ENCODE measurements at places on chromosomes 13 and 19.

- no peak for DNase-seq
Observed at GRCh38 chr19:41501854-41502253, 58.9 kb downstream of the ERICH4 start.

DNA sequence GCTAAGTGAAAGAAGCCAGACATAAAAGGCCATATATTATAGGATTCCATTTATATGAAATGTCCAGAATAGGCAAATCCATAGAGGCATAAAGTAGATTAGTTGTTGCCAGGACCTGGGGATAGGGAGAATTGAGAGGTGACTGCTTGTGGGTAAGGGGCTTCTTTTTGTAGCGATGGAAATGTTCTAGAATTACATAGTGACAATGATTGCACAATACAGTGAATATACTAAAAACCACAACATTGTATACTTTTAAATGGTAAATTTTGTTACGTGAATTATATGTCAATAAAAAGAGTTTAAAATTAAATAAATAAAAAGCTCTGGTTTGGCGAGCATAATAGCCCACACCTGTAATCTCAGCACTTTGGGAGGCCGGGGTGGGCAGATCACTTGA is 486.8 kb downstream of the KLF12 start:
- DNase-seq: no peak

- no peak for DNase-seq
Observed at GRCh38 chr13:20127562-20128458, 33.0 kb downstream of the GJA3 start.

GRCh38 chr13:39789451-39789850 is 134.0 kb downstream of the COG6 start:
- no peak for DNase-seq

GRCh38 chr13:80340651-80341100 is 250 bp downstream of the SPRY2 start:
- peak; percentile 27 for DNase-seq

GRCh38 chr13:107873926-107874325 is 341.4 kb downstream of the LIG4 start:
- no peak for DNase-seq

DNA sequence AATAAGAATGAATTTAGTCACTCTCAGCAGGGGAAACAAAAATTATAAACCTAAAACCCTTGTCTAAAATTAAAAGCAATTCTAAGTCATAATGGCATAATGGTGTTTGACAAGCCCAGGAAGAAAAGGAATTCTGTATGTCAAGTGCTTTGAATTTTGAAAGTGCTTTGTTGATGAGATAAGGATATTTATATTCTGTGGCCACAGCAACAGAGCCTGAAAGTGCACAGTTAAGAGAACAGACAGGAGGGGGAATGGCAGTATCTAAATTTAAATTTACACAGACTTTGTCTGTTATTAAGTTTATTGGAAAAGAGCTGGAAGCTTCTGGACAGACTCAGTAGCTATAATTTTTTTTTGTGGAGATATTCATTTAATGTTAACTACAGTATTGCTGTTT is 69.8 kb downstream of the OLFM4 start:
- DNase-seq: no peak

- DNase-seq: no peak
Observed at GRCh38 chr19:2089727-2090053, 6.4 kb downstream of the MOB3A start.

DNA sequence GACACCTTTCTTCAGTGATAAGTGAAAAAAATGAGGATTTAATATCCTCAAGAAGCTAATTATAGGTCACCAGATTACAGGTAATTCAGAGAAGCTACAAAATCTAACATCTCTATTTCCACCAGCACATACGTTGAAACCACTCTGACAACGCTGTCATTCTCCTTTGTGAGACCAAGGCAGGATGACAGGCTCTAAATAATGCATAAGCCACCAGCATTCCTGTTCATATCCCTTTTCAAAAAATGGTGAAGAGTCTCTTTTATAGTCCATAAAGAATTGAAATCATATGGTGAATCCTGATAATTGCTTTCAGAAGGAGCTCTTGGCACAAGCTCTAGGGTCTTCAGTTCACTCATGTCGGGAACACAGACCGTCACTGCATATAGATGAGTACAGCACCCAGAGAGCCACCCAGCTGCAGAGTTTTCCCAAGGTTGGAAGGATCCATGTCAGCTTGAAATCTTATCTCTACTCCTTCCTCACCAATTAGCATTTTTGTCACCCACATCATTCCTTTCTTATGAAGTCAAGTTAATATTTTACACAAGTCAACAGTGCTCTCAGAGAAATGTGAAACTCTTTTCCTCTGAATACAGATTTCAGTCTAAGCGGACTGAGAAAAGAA is 431.4 kb downstream of the TBC1D4 start:
- DNase-seq: no peak

- DNase-seq: no peak
Observed at GRCh38 chr19:23795462-23795861, 36.8 kb upstream of the ZNF681 start.

DNA sequence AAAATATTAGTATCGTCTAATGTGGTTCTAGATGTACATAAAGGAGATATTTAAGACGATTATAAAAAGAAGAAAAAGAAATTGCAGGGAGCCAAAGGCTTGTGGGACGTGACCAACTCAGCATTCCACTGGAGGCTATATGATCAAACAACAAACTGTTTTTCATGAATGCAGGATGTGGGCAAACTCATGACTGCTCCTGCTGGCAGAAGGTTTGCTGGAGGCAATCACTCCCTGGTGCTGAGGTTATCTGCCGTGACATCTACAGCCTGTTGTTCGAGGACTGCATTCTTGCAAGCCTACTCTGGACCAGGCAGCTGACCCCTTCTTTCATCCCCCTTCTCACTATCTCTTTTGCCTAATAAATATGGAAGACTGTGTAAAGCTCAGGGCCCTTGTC is 518.1 kb downstream of the UQCRFS1 start:
- no peak for DNase-seq

- no peak for DNase-seq
Observed at GRCh38 chr19:47243364-47243775, 12.4 kb upstream of the BBC3 start.

All from SIG-M5 (cell line).